Stimulated activated CD4-positive, alpha-beta T cell treated with anti-CD3 and anti-CD28 coated beads, Interleukin-15, amount 100 ng/mL, for 48 hours (primary cell): ENCODE measurements at places on chromosomes 3 and 15.

DNA sequence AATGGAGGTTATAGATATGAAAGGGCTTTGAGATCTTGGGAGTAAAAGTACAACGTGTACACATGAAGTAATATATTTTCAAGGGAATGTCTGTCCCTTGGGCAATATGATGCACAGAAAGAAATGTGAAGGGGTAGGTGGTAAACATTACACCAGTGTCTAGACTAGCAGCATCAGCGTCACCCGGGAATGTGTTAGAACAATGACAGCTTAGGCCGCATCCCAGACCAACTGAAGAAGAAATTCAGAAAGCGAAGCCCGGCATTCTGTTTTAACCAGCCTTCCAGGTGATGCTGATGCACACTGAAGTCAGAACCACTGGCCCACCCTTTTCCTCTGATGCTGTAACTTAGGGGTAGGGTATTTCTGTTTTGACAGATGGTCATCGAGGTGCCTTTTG lies 6.3 kb downstream of the INAFM2 start:
- no peak for DNase-seq

DNA sequence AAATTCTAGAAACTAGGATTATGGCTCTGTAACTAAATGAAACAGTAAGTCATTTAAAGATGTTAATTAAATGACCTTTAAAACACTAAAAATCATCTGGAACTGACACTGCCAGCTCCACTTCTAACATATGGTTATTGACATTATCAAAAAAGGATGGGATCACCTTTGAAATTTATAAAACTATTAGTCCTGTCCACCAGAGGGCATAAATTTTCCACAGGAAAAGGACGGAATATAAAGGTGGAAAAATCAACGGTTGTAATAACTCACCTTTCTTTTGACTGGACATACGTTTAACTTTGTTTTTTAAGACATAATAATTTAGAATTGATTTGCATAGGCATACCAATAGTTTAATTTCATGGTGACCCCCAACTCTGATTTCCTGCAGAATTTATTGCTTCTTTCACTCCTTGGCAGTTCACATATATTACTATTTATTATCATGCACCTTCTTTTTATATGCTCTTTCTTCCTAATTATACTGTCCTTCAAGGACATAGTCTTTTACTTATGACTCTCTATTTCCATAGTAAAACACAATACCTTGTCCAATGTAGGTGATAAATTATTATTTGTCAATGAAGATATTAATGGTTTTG lies 345.7 kb downstream of the CADM2 start:
- DNase-seq, result no peak

DNA sequence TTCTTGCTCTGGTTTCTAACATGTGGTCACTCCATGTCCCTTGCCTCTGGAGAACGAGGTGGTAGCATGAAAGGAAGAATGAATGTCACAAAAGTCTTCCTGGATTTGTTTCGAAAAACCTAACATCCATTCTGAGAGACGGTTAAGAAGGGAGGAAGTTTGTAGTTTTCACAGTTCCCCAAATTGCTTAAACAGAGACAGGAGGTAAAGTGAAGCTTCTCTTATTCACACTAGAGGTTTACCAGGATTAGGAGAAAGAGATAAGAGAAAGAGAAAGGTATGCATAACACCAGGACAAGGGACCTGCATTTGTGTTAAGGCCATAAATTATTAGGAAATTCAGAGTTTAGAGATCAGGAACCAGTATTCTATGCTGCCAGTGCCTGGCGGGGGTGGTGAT lies 228.1 kb downstream of the CPNE4 start:
- DNase-seq, result no peak

- no peak for DNase-seq
Measured at GRCh38 chr15:67407786-67408185, 113.1 kb upstream of the C15orf61 start.

GRCh38 chr15:36004891-36005490 lies 459.0 kb upstream of the DPH6 start:
- DNase-seq, result no peak

DNA sequence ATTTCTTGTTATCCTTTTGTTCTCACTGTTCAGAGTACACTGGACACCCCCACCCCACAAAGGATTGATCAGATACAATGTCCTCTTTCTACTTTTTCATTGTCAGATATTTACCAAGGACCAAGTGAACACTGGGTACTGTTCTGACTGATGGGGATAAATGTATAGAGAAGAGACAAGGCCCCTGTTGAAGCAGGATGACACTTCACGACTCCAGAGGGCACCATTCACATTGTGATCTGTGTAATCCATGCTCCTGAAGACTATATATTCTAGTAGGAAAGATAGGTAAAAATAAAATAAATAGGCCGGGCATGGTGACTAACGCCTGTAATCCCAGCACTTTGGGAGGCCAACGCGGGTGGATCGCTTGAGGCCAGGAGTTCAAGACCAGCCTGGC lies 7.2 kb upstream of the CRYGS start:
- DNase-seq, result no peak

GRCh38 chr15:76337696-76338485 lies 1.3 kb downstream of the ISL2 start:
- no peak for DNase-seq

GRCh38 chr3:111863942-111864694 lies 5.1 kb downstream of the PHLDB2 start:
- DNase-seq, result no peak

DNA sequence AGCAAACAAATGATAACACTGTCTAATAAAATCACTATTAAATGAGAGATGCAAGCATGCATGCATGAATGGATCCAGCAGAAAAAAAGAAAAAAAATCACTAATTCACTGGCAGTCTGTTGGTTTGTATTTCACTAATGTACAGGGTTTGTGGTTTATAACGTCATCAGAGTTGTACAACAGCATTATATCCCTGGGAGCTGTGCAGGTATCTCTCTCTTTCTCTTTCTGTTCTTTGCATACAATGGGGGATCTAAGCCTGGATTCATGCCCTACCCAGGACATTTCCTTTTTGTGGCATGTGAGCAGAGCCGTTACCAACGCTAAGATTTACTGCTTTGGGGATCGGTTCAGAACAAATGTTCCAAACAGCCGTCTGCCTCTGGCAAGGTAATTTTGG lies 229.5 kb downstream of the SOX2 start:
- no peak for DNase-seq

DNA sequence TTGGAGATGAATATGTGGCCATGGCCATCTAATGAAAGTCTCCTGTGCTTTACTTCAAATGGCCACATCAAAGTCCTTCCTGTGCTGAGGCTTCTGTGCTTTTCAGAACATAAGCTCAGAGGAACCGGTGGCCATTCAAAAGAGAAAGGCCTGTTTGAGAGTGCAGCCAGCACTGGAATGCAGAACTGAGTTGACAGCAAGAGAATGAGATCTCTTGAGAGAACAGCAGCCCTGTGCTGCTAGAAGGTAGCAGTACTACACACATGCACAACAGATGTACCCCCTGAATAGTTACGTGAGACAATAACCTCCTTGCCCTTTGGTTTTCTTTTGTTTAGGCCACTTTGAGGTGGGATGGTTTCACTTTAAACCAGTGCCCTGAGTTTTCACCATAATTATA lies 292.5 kb downstream of the PTPRG start:
- DNase-seq, result no peak

DNA sequence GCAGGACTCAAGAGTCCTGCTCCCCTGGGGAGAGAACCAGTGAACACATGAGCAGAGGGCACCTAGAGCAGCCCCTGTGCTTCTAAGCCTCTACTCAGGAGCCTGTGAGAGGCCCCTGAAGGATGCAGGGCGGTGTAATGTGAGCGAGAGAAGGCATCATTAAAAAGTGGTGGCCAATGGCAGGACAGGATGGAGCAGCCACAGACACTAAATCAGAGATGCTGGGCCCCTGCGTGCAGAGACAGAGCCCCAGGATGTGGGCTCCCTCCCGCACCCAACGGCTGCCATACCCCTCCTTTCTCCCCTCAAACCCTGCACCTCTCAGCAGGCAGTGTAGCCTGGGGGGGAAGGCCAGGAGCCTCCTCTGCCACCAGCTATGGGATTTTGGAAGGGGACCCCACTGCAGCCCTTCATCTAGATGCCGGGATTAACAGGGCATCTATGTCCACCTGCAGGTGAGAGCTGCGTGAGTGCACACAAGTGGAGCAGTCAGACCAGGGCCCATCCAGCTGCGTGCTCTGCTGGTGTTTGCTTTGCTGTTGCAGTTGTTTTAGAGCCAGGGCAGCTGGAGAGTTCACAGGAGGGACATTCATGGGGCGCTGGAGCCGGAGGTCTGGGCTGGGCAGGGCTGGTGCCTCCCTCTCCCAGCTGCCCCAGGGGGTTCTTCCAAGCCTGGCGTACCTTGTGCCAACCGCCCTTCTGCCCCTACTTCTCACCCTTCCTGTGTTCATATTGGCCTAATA lies 5.1 kb upstream of the IQSEC1 start:
- DNase-seq, result no peak

DNA sequence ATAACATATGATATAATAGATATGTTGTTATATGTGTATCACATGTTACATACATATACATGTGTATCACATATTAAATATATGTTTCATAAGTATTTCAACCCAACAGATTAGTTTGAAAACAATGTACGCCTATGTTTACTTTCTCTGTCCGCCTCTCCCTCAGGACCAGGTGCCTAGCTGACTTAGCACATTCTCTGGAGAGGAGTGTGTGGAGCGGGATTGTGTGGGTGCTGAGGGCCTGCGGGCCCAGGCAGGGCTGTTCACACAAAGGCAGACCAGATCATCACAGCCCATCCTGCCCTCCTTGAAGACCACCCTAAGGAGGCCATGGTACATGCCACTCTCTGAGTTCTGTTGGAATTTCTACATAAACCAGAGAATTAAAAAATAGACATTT lies 81.0 kb downstream of the PLXNA1 start:
- no peak for DNase-seq

DNA sequence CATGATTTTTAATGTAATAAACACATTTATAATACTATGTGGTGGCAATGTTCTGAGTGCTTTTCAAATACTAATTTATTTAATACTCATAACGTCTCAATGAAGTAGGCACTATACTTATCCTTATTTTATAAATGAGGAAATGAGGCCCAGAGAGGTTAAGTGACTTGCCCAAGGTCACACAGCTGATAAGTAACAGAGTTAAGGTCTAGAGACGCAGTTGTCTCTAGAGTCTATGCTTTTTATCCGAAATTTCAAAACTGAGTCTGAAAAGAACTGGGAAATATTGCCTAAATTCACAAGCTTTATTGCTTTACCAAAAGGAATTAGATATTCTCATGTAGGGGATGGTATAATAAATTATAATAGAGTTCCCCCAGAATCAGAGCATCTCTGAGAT lies 31.4 kb upstream of the MAGEF1 start:
- DNase-seq, result no peak

GRCh38 chr15:93144463-93145236 lies 55.6 kb upstream of the RGMA start:
- no peak for DNase-seq

DNA sequence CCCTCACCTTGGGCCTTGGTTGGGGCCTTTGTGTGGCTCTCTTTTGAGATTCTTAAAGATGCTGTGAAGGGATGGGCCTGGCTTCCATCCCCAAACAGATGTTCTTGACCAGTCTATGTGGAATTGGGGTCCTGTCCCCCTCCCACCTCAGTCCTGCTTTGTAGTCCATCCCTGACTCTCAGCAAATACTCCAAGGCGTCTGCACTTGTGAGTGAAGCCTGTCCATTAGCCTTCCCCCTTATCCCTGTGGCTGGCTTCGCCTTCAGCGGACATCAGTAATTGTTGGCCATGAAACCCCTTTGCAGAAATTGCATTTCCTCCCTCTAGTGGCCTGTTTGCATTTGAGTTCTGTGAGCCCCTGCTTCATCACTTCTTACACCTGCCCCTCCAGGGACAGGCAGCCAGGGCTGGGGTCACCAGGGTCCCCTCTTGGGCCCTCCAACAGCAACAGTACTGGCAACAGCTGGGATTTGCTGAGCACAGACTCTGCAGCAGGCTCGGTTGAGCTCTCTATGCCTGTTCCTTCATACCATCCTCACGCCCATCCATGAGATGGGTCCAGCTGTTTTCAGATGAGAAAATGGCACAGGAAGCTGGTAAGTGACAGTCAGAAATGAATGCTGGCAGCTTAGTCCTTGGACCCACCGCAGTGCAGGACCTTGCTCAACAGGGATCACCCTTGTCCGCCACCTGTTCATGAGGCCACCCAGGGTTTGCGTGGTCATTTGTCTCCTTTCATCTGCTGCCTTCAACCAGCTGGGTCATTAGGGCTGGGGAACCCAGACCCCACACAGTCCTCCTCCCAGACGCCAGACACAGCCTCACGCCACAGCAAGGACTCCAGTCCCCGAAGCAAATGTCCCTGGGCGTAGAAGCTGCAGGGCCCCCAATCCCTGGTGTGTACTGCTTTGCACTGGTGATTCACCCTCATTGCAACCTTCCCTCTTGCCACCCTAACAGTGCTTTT lies 8.9 kb upstream of the LRRK1 start:
- no peak for DNase-seq

DNA sequence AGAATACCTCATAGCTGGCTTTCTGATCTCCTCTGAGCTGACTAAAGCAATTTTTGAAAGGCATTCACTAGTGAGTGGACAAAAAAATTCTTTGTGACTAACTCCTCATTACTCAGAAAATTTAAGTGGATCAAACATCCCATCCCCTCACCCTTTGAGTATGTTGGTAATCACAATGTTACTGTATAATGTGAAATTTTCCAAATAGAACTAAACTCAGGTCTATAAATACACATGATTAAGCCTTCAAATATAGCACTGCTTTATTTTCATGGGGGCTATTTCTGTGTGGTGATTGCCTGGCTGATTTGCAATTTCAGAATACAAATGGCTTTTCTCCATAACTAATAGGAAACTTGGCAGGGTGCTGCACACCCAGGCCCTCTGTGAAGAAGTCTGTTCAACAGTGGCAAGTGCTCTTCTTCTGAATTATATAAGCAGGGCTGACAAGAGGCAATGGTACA lies 45.9 kb upstream of the ACTC1 start:
- DNase-seq, result no peak

- DNase-seq, result no peak
Measured at GRCh38 chr3:117887901-117888300, 1146.7 kb downstream of the IGSF11 start.

DNA sequence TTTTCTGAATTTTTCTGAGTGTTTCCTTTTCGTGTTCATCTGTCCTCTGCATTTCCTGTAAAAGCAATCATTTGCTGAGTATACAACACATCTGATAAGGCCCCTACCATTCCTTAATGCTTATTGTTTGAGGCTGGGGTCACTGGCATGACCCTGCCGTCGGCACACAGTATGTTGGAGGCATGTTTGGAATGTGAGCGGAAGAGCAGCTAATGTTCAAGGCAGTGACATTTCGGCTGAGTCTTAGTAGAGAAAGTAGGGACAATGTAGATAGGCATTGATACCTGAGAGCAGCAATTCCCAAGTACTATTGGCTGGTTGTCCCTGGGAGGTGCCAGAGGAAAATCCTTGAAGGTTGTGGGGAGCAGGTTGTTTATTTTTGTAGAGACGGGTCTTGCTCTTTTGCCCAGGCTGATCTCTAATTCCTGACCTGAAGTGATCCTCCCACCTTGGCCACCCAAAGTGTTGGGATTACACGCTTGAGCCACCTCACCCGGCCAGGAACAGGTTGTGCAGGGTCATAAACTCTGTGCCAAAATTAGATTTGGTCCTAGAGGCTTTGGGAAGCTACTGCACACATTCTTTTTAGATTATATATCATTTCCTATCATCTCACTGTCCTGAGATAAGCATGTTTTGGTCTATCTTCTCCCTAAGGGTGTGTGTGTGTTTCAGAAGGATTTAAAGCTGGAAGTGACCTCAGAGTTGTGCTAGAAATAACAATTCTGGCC lies 13.5 kb downstream of the PTPN23 start:
- DNase-seq, result no peak
